ENCODE measurements at places on chromosomes 3 and 15. TPM values are rescaled to one million over a fixed set of nuclear protein-coding genes. Genes with fewer than 3 reads are reported as not detected.

MESP2 gene
- 0.44 TPM for polyA plus RNA-seq

DNA sequence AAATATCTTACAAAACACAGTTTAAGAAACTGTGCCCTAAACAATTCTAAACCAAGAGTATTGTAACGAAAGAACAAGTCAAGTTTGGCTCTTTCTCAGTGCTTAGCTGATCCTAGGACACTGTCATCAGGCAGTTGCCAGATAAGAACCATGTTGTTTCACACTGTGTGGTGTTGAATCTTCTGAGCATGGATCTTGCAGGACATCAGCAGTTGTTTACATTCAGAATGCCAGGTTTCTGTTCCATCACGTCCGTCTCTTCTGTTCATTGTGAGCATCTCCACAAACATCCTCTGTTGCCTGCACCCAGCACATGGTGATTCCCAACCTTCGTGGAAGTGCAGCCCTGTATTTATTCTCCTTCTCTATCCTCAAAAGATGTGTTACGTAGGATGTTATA, 67.9 kb downstream of the DCUN1D1 start:
- no peak for DNase-seq

GRCh38 chr15:89822951-89823711, 8.5 kb upstream of the ANPEP start:
- DNase-seq: no peak

CPEB1 gene
- 3.2 TPM for polyA plus RNA-seq

DNA sequence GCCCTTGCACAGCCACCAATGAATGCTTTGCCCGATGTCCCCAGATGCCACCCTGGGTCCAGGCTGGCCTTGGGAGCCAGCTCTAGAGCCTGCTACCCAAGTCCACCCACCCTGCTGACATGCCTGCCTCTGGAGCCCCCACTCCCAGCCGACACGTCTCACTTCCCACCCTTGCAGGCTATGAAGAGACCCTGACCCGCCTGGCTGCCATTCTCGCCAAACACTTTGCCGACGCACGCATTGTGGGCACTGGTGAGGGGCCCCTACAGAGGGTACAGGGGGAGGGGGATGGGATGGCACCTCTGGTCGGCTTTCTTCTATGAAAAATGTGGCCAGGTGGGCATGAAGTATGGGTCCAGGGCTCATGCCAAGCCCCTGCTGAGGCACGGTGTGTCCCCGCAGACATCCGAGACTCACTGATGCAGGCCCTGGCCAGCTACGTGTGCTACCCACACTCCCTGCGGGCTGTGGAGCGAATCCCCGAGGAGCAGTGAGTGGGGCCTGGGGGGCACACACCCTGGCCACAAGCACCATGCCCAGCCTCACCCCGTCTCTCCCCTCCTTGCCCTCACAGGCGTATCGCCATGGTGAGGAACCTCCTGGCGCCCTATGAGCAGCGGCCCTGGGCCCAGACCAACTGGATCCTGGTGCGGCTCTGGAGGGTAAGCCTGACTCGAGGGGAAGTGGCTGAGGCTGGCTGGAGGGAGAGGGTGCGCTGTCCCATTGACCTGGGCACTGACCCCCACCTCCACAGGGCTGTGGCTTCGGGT, 6.0 kb downstream of the AMIGO3 start:
- DNase-seq: no peak

CHDH gene
- polyA plus RNA-seq: 9.2 TPM

- DNase-seq: no peak
Measured at GRCh38 chr15:38613085-38613484, 48.5 kb upstream of the RASGRP1 start.

GRCh38 chr3:12948891-12949711, 107.7 kb upstream of the RPL32 start:
- no peak for DNase-seq
